ENCODE measurements at places on chromosomes 2 and 18.

DNA sequence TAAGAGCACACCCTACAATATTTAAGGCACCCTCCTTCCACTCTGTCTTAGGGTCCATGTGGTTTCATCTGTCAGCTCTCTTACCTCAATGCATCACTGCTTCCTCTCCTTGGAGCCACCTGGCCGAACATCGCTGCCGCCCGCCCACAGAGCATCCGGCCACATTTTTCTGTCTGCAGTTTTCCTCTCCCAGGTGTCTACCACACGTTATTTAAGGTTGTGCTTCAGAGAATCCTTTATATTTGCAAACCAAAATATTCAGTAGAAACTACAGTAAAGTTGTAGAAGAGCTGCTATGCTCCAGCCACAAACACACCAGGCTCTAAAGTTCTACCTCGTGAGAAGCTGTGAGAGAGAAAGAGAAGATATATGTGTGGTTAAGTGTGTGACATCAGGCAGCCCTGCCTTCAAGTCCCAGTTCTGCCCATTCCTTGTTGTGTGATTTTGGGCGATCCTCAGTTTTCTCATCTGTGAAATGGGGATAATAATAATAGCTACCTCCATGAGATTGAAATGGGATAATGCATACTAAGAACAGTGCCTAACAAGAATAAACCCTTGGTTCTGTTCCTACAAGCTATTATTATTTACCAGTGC lies 4.9 kb upstream of the STK17B start:
- DNase-seq = peak; percentile 64

DNA sequence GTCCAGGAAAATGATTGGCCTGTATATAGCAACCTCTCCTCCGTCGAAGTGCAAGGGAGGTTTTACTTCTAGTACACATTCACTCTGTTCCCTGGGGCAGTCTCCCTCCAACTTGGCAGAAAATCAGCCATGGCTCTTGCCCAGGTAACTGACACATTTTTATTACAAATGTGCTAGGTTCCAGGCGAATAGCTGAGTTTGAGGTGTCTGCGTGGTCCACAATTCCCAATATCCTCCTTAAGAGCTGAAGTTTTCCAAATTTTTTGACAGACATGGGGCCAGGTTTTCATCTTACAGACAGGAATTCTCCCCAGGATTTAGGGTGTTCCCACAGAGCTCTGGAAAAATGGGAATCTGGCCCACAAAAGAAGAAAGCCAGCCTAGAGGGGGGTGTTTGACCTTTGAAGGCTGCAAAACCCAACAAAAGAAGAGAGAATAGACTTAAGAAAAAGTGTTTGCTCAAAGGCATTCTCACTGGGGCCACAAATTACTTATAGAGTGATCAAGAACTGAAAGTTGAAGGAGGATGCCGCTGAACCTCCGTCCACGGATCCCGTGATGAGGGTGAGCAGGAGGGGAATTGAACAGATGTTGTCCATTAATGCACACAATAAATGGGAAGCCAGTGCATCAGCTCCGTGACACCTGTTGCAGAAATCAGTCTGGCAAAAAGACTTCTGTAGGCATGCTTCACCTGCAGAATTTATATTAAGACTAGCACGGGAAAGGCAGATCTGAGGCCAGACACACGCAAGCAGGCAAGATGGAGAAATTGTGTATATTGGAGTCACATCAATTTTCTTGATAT lies 242.3 kb upstream of the COPS8 start:
- DNase-seq = no peak

- DNase-seq = no peak
Observed at GRCh38 chr2:232437195-232437571, 18.8 kb upstream of the ALPI start.

- DNase-seq = no peak
Observed at GRCh38 chr18:49360582-49360981, 99.9 kb downstream of the DYM start.

GRCh38 chr2:64212346-64212745 lies 68.1 kb upstream of the PELI1 start:
- no peak for DNase-seq

Data from GM10248 (cell line).